ENCODE measurements at places on chromosomes 2 and 18.
A peak's percentile ranks its signal among the peaks of the same experiment; 100 is the strongest.

DNA sequence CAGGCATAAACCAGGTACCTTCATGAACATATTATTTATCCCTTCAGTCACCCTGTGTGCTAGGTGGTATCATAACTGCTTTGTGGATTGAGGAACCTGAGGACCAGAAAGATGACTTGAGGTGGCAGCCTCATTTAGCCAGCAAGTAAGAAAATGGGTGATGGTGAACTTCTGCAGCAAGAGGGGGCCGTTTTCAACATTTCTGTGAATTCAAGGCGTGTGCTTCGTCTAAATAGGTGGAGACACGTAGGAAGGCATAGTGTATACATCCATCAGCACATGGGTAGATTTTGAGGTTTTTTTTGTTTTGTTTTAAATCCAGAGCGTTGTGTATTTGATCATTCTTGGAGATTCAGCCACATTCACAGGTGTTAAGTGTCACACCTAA is 118.7 kb downstream of the SPTBN1 start:
- no peak for DNase-seq

- DNase-seq: no peak
Measured at GRCh38 chr2:128386066-128386465, 67.4 kb upstream of the HS6ST1 start.

DNA sequence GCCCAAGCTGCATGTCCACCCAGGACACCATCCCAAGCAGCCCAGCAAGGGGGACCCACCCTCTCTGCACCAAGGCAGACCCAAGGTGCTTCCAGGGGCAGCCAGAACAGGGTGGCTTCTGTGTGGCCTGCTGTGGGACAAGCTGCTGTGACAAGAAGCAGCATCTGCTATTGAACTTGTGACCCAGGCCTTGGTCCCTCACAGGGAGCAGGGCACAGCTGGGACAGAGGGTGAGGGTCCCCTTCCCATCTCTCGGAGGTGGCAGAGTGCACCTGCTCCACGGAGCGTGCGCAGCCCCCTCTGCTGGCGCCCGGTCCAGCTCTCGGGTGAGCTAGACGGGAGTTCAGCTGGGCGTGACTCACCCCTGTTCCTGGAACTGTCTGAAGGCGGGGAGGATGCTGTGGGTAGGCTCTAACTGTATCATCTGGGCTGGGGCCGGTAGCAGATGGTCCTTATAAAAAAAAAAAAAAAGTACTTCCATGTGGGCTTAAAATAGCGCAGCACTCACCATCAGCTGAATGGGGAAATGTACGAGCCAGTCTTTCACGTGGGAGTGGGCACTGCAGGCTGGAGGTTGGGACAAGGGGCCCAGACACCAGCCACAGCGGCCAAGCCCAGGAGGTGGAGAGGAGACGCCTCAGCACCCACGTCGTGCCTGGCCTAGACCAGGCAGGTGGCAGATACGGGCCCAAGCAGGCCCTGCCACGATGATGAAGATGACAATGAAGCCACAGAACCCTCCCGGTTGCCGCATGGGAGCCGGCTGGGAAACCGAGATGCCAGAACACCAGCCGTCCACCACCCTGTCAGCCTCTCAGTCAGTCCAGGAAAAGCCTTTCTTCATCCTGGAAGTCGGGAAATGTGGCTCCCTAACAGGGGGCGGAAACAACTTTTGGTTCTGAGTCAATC is 136.8 kb upstream of the ID2 start:
- DNase-seq: peak; percentile 59

DNA sequence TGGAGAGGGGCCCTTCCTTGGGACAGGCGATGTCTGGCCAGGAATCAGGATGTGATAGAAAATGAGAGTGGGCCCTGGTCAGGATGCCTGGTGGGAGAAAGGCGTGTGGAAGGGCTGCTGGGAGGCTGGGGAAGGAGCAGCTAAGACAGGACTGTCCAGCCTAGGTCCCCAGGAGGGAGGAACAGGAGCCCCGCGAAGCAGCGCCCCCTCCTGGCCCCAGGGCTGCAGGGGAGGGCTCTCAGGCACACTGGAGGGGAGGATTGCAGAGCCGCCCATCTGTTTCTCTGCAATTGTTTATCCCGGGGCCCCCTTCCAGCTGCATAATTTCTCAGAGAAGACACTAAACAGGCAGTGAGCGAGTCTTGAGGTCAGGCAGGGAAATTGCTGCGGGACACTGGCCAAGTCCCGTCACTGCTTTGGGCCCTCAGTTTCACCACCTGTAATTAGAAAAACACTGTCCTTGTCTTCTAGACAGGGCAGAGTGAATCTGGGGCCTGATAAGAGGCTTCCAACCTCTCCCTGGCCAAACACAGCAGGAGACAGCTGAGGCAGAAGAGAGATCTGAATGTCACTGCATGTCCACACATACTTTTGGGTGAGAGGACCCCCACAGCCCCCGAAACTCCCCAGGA is 3.9 kb upstream of the NPPC start:
- no peak for DNase-seq

- DNase-seq: no peak
Measured at GRCh38 chr2:217723981-217724380, 278.8 kb downstream of the TNS1 start.

GRCh38 chr2:203873921-203874631 is 6.5 kb downstream of the CTLA4 start:
- DNase-seq: no peak

GRCh38 chr2:72026819-72027425 is 120.7 kb downstream of the CYP26B1 start:
- no peak for DNase-seq

DNA sequence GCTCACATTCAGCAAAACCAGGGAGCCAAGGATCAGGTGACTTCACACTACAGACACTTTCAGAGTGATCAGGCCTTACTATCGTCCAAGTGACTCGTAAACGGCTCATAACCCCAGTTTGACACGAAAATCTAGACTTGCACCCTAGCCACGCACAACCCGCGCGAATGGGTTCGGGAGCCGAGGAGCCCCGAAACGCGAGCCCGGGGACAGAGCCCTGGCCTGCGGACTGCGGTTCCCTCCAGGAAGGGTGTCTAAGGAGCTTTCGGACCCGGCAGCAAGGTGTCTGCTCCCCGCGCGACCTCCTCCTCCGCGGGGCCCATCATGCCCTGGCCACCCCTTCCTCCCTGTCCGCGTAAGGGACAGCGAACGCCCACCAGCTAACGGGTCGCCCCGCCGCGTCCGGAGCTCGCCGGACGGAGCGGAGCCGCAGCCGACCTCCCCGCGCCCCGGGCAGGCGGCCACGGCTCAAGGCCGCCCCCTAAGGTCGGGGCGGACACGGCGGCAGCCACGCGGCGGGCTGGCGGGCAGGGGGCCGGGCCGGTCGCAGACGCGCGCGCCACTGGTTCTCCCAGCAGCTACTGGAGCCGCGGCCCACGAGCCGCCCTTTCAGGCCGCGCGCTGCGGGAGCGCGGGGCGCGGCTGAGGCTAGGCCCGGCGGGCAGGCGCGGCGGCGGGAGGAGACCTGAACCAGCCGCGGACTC is 575 bp downstream of the ATL2 start:
- DNase-seq: peak; percentile 22

GRCh38 chr2:64482765-64483504 is 29.0 kb downstream of the LGALSL start:
- no peak for DNase-seq

DNA sequence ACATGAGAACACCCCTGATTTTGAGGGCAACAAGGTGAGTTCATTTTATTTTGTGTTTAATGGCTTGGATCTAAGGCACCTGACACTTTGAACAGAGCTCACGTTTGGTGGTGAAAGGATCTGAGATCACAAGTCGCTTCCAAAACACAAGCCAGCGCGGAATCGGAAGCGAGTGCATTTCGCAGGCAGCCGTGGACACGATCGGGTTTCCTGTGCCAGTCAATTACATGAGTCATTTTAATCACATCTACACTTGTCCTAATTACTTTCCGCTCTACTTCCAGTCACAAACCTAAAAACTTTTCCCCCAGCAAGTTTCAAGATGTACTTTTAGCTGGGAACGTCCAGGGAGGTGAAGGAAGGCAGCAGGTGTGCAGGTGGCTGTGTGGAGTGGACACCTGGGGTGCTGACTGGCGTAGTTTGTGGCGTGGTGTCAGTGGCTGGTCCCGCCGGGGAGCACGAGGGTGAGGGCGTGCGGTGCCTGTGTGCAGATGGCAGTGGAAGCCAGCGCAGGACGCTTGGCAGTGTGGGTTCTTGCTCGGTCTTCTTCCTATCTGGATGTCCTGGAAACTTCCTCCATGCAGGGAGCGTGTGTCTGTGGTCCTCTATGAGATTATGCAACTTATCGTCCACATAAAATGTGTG is 75.6 kb downstream of the DCDC2C start:
- no peak for DNase-seq

GRCh38 chr2:44547718-44548117 is 186.0 kb downstream of the CAMKMT start:
- no peak for DNase-seq

GRCh38 chr2:181467966-181468707 is 11.0 kb downstream of the ITGA4 start:
- DNase-seq: no peak

DNA sequence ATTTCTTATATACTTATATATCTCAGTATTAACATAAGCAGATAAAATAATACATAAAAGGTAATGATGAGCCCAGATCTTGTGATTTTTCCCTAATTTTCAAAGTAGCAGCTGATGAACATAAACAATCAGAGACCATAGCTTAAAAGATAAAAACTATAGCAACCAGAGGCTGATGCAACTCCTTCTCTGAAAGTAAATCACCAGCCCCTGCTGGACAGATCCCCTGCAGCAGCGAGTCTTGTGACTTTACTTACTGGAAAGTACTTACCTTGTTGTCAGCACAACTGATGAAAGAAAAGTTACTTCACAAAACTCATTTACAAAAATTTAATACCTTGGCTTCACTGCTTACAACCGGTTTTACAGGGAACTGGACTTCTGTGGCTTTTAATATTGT is 67.3 kb downstream of the GORASP2 start:
- DNase-seq: no peak

DNA sequence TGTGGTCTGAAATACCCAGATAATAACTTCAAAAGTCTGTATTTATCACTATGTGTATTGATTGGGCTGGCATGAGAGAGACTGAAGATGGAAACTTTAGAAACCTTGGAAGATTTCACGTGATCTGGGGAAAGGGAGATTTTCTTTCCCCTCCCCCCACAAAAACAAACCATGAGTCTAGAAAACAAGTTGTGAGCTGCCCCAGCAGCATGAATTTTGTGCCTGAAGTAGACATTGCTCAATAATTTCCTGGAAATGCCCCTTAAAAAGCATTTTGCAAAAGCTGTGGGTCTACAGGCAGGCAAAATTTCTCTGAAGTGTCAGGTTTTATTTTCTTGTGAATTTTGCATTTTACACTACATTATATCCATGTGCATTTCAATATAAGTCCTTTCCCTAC is 101.8 kb downstream of the ETAA1 start:
- DNase-seq: no peak

- no peak for DNase-seq
Measured at GRCh38 chr18:53025247-53025646, 685.2 kb downstream of the DCC start.

DNA sequence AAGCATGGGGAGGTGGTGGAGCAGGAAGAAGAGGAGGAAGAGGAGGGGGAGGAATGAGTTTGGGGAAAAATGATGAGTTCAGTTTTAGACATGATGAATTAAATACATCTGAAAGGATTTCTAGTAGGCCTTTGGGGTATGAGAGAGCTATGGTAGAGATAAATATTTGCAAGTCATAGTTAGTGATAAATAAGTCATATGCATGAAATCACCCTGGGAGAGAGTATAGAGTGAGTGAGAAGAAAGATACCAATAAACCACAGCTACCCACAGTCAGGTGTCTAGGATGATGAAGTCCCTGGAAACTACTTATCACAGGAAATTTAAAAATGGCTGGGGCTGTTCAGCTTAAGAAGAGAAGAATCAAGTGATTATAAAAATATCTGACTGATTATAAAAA is 240.5 kb downstream of the RDH14 start:
- DNase-seq: no peak

DNA sequence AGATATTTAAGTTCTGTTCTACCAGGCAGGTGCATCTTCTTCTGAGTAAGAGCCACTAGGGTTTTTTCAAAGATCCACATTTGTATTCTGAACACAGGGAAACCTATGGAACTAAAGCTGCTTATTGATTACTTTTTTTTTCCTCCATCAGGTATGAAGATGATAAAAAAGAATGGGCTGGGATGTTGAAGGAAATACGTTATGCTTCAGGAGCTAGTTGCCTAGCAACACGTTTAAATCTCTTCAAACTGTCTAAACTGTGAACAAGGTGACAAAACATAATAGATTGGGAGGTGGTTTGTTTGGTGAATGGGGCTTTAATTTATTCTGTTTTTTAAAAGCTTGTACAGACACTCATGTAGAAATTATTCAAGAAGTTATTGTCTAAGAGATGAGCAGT is 15.9 kb downstream of the KLHL41 start:
- no peak for DNase-seq

- no peak for DNase-seq
Measured at GRCh38 chr18:38575023-38575422, 1009.4 kb upstream of the CELF4 start.

GRCh38 chr2:157938556-157938955 is 62.4 kb upstream of the ACVR1 start:
- no peak for DNase-seq

GRCh38 chr2:226906163-226906693 is 70.4 kb downstream of the RHBDD1 start:
- no peak for DNase-seq

- no peak for DNase-seq
Measured at GRCh38 chr2:12915787-12916186, 199.1 kb downstream of the TRIB2 start.

GRCh38 chr18:68940754-68941153 is 142.9 kb downstream of the CCDC102B start:
- DNase-seq: no peak

DNA sequence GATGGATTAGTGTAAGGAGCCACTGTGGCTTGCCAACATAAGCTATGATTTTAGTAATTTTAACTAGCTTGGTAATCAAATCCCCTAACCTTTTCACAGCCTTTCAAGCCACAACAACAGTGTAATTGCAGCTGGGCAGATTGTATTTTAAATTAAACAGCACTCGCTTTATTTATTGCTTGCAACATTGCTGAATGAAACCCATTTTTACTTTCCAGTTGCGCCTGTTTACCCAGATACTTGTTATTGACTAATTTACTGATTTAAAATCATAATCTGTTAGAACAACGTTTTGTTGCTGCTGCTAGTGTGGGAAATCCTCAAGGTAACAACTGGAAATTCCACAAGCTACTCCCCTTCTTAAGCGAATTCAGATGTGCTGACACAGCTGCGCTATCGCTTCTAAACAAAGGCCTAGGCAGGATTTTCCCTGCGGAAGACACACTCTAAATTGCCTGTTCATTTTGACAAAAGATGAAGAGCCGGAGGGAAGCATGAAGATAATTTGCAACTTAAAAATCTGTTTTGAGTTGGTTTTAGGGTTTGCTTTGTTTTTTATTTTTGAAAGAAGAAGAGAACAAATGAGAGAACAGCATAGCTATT is 283.9 kb downstream of the ALPK2 start:
- DNase-seq: no peak
